ENCODE measurements at places on chromosomes 11 and 22.

DNA sequence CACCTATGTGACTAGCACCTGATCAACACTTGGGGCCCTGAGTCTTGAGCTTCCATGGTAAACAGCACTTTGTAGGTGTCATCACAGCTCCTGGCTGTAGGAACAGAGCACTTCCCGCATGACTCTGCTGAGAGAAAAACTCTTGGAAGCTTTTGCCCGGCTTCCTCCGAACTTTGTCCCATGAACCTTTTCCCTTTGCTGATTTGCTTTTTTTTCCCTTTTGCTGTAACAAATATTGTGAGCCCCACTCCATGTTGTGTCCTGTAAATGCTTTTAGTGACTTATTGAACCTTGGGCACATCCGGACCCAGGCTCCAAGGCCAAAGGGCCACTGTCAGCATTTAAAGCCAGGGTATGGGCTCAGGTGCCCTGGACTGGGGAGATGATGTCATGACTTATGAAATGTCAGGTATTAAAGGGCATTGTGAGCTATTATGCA, 391.1 kb downstream of the TENM4 start:
- no peak for DNase-seq

GRCh38 chr11:84634309-84634708, 992.8 kb downstream of the DLG2 start:
- no peak for DNase-seq

DNA sequence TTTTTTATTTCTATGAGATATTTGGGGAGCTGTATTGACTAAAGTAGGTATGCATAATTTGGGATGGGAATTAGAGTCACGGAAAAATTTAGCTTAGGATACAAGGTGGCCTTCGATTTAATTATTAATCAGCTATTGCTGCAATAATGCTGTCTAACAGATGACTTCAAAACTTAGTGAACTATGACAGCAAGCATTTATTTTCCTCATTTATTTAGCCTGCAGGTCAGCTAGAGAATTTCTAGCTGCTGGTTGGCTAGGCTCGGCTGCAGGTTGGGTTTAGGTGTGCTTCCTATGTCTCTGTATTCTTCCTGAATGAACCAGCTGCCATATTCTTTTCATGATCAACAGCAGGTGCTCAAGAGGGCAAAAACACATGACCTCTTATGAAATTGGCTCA, 181.8 kb upstream of the RAG2 start:
- no peak for DNase-seq

DNA sequence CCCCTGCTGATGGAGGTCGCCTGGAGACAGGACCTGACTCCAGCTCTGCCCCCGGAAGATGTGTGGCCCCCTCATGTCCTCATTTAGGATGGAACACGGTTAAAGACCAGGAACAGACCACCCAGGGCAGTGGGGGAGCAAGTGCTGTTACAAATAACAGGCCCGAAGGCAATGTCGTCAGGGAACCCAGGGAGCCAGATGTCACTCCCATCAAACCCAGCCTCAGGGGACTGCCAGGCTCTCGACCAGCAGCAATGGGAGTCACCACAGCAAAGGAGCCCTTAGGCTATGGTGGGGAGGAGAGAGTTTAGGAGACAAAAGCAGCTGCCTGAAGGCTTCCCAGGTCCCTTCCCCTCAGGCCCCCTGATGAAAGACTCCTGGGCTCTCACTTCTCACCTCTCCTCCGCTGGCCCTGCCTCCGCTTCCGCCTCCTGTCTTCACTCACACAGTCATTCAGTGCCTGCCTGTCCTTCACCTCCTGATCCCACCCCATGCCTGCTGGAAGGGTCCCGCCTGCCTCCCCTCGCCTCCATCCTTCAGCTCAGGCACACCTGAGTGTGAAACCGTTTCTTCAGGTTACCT, 4.4 kb downstream of the RPS19BP1 start:
- no peak for DNase-seq

GRCh38 chr22:46041642-46042041, 64.7 kb upstream of the WNT7B start:
- no peak for DNase-seq

DNA sequence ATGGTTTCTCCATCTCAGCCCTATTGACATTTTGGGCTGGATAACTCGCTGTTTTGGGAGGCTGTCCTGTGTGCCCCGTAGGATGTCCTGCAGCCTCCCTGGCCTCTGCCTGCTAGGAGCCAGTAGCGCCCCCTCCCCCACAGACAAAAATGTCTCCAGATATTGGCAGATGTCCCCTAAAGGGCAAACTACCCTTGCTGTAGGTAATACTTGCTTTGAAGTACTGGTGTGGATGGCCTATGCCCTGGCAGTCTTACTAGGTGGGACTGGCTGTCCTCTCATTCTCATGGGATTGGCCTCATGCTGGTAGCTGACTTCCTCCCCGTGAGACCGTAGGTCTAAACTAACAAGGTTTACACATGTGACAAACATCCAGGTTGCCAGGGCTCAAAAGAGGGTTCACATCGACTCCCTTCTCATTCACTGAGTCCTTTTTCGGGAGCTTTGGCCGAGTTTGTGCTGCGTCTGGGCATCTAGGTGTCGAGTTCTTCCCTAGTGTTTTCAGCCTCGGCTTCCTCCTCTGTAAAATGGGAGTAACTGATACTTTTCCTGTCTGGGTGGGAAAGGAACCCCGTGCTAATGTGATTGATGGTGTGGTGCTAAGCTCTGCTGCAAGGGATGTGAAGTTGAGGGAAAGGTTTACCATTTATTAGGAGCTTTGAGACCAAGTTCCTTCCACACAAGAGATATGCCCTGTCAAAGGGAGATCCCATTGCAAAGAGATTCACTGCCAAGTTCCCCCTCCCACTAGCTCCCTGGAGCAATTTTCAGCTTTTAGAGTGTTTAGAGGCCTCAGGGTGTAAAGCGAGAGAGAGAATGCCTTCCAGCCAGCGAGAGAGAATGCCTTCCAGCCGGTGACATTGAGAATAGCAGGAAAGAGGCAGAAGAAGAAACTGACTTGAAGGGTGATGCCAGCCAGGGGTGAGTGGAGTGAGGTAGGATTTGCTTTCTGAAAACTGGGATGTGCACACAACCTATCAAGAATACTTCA, 17.0 kb downstream of the PTPRJ start:
- DNase-seq, result no peak

GRCh38 chr11:43830928-43831440, 49.6 kb upstream of the ALKBH3 start:
- peak; percentile 30 for DNase-seq

DNA sequence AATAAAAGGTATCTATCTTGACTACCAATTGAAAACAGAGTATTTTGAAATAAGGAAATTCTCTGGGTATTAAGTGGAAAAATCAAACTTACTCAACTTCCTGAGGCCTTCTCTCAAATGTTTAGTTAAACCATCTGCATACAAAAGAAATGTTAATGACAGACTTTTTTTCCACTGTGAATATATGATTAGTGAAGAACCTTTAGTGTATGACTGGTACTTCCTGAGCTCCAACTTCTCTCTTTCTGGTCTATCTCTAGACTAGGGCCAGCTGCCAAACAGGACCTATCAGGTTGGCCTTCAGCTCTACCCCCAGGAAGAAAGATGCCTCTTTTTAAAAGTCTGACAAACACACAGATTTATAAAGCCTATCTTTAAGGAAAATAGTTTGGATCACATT, 68.8 kb upstream of the SCUBE2 start:
- no peak for DNase-seq

DNA sequence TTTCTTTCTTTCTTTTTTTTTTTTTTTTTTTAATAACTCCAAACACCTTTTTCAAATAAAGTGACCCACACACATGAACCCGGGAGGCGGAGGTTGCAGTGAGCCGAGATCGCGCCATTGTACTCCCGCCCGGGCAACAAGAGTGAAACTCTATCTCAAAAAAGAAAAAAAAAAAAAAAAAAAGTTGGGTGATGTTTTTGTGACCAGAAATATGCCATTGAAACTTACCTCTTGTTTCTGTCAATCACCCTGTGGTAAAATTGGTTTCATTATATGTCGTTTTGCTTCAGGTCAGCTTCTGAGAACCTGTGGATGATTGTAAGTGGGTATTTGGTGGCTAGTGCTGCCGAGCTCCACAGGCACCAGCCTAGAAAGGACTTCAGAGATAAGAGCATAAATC, 238.8 kb downstream of the TBC1D22A start:
- no peak for DNase-seq

- DNase-seq, result no peak
These were observed 48.3 kb downstream of the ARHGEF12 start for GRCh38 chr11:120384476-120384875.

GRCh38 chr11:8338138-8338537, 74.5 kb upstream of the LMO1 start:
- DNase-seq, result peak; percentile 41

DNA sequence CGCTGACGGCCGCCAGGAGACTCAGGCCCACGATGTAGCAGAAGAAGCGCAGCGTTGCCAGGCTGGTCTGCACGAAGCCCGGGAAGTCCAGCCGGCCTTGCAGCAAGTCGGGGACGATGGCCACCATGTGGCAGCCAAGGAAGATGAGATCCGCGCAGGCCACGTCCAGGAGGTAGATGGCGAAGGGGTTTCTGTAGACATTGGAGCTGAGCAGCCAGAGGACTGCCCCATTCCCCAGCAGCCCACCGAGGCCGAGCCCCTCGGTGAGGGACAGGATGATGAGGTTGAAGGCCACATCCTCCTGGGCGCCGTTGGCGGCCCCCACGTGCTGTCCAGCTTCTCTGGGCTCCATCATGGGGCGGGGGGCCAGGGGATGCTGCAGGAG, 3.8 kb downstream of the MRGPRE start:
- no peak for DNase-seq

DNA sequence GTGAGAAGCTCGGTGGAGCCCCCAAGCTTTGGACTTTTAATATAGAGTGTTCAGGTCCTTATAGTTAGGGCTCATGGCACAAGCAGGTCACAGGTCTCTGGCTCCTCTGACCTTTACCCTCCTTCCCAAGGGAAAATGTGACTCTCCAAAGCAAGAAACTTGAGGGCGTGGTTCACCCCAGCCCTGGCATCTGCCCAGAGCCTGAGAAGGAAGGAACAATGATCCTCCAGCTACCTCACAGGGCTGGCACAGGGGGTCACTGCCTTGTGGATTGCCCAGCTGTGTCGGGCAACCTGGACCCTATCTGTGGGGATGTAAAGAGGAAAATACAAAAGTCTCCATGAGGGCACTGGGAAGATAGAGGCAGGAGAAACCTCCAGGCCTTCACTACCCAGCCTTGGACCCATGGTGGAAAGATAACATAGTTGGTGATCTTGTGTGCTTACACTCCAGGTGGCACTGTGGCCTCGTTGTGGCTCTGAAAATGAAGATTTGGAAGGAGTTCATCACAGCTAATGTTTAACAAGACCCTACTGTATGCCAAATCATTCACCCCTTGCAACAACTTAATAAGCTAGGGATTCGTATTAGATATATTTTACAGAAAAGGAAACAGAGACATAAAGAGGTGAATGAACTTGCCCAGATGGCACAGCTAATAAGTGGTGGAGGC, 3.8 kb upstream of the ZNF195 start:
- no peak for DNase-seq

DNA sequence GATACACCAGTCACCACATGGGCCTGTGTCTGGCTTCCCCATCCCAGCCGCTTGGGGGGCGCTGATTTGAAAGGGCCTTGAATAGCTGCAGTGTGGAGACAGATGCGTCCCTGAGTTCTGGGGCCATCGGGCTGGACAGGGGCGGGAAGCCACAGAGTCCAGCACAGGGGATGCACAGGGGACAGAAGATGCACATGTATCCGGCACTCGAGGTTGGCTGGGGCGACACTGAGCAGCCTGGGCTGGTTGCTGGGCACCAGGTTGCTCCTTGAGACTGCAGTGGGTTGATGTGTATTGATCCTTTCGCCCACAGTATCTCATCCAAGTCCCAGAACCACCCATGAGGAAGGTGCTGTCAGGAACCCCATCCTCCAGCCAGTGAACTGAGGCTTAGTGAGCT, 99.3 kb upstream of the SYT13 start:
- no peak for DNase-seq

DNA sequence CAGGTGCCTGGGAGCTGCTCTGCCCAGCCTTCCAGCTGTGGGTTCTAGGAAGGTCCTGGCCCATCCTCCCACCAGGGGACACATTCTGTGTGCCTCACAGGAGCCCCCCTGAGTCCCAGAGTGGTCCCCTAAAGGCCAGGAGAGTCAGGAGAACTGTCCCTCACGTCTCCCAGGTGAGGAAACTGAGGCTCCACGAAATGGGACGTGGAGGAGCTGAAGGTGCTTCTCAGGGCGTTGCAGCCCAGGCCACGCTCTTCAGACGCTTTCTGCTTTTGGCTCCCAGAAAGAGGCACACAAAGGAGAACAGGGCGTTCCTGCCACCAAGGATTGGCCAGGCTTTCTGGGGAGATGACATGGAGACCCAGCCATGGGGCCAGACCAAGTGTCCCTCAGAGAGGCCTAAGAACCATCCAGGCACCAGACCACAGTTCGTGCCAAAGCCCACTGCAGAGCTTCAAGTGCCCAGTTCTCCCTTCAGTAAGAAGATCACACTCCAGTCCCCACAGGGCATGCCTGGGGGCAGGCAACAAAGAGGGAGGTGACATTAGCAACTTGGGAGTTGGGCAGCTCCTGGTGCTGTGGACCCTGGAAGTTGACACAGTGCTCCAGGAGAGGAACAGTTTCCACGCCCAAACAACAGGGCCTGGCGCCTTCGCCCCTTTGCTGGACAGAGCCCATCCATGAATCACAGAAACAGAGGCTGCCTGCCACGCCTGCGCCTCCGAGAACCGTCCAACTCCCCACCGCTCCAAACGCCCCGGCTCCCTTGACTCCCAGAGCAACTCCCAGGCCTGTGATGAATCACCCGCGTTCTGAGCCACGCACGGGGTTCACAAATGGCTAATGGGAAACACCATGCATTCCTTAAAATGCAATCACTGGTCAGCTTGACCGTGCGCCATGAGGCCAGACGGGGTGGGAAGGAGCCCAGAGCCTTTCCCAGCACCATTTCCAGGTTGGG, 589.2 kb downstream of the BRD1 start:
- DNase-seq, result no peak

DNA sequence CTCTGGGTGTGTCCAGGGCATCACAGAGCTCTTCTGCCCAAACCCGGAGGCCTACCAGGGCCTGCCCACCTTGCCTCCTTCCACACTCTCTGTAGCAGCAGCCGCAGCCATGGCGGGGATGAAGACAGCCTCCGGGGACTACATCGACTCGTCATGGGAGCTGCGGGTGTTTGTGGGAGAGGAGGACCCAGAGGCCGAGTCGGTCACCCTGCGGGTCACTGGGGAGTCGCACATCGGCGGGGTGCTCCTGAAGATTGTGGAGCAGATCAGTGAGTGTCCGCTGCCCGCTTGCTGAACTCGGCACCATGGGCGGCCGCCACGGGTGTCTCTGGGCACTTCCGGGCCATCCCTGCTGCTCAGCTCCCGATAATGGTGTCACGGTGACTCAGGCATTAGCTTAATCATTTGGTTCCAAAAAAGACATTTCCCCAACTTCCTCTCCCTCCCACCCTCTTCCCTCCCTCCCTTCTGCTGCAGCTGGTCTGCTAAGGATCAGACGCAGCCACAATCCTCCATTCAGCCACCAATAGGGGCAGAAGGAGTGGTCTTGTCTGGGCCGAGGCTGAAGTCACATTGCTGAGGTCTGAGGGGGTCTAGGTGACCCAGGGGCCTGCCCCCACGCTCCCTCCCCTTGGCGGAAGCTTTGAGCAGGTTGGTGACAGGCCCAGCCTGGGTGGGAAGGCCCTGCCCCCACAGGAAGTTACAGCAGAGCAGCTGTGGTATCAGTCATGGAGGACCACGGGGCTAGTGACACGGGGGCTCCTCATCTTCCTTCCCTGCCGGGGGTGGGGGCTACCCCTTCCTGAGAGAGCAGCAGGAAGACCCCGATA, 950 bp downstream of the FERMT3 start:
- DNase-seq, result peak; percentile 71

GRCh38 chr22:31230155-31230870, 18.2 kb downstream of the LIMK2 start:
- no peak for DNase-seq

Data from stimulated activated CD4-positive, alpha-beta T cell treated with anti-CD3 and anti-CD28 coated beads, Interleukin-2, amount 100 ng/mL, for 48 hours (primary cell).